ENCODE measurements at places on chromosomes 3 and 15.
A peak's percentile ranks its signal among the peaks of the same experiment; 100 is the strongest.

DNA sequence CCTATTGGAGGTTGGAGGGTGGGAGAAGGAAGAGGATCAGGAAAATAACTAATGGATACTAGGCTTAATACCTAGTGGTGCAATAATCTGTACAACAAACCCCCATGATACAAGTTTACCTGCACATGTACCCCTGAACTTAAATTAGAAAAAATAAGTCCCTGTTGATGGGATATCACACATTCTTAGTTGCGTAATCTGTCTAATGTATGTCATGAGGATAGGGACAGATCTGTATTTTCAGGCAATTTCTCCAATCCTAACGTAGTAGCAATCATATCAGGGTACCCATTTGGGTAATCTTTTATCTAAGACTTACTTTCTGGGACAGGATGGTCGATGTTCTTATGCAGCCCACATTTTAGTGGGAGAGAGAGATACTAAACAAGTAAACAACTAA lies 239.1 kb upstream of the AZI2 start:
- no peak for DNase-seq

DNA sequence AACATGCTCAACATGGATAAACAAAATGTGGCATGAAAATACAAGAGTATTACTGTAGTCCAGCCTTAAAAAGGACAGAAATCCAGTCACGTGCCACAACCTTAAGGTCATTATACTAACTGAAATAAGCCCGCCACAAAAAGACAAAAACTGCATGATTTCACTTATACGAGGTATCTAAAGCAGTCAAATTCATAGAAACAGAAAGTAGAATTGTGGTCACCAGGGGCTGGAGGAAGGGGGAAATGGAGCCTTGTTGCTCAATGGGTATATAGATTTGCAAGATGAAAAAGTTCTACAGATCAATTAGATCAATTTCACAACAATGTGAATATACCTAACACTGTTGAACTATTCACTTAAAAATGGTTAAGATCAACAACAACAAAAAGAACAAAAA lies 7.4 kb downstream of the GLB1 start:
- peak; percentile 13 for DNase-seq

- no peak for DNase-seq
Observed at GRCh38 chr3:31288641-31289100, 244.1 kb upstream of the STT3B start.

GRCh38 chr3:119769394-119770149 lies 12.3 kb upstream of the NR1I2 start:
- DNase-seq = no peak

DNA sequence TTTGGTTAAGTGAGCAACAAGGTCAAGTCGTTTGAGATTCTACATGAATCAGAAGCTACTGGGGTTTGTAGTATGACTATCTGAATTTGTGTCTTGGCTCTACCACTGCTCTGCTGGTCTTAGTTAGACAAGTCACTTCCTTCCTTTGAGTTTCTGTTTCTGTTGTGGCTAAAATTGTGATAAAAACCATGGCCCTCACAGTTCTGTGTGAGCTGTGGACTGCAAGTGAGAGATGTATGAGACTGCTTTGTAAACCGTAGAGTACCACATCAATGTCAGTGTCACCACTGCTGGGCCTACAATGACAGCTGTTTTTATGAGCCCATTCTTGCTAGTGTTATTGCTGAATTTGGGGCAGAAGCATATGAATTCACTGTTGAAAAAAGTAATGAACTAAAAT lies 32.7 kb downstream of the RARB start:
- no peak for DNase-seq

DNA sequence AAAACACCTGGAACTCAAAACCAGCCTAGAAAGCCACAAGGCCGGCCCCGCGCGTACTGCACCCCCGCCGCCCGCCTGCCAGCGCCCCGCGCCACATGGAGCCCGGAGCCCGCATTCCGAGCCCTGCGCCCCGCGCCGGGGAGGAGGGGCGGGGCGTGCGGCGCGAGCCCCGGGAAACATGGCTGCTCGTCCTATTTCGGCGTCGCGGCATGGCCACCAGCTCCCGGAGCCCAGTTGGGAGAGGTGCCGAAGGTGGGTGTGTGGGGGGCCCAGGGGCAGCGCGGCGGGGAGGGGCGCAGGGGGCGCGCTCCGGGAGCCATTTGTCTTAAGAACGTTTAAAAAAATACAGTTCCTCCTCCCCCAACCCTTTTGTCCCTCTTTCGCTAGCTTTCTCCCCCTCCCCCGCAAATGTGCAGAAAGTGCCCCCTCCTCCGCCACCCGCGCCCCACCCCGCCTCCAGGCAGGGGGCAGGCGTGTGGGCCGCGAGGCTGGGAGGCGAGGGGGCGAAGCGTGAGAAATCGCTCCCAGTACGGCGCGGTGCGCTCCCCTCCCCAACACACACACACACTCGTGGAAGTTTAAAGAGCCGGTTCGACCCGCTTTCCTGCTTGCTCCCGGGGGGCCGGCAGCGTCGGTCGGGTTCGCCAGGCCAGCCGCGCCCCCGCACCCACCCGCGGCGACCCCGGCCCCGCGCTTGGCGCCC lies 2.5 kb downstream of the ANP32A start:
- DNase-seq = peak; percentile 52

DNA sequence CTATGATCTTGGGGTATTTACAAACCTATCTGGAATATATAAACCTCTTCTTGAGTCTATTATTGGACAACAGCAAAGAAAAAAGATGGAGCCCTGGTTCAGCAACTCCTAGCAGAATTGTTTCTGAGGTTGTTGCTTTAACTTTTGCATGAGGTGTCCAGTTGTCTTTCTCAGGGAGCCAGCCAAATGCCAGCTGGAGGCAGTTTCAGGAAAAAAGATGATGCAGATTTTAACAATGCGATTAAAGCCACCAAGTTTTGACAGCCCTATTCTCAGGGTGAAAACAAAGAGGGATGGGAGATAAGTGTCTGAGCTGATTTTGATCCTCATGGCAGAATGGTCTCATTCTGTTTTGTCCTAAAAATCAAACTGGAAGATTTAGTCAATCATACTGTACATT lies 181.6 kb upstream of the RASGRP1 start:
- no peak for DNase-seq

- no peak for DNase-seq
Observed at GRCh38 chr15:81835731-81836130, 210.1 kb downstream of the MEX3B start.

GRCh38 chr3:50267280-50267913 lies 1.6 kb upstream of the SEMA3B start:
- no peak for DNase-seq

DNA sequence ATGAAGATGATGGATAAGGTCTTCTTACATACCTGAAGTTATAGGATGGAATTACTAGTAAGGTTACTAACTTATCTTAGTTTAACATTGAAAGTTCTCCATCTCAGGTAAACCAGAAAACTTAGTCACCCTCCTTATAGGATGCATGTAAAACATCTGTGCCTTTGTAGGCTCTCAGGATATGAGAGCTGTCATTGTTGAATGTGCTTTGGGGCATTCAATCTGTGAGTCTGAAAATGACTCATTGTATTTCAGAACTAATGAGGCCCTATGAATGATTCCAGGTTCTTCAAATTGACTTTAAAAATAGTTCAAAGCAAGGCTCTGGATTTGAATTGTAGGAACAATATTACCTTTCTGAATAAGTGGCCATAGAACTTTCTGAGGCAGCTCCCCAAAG lies 237.7 kb upstream of the AZI2 start:
- no peak for DNase-seq

- no peak for DNase-seq
Observed at GRCh38 chr15:65695081-65695480, 73.3 kb downstream of the SLC24A1 start.

GRCh38 chr15:61090386-61091288 lies 138.5 kb downstream of the RORA start:
- no peak for DNase-seq

DNA sequence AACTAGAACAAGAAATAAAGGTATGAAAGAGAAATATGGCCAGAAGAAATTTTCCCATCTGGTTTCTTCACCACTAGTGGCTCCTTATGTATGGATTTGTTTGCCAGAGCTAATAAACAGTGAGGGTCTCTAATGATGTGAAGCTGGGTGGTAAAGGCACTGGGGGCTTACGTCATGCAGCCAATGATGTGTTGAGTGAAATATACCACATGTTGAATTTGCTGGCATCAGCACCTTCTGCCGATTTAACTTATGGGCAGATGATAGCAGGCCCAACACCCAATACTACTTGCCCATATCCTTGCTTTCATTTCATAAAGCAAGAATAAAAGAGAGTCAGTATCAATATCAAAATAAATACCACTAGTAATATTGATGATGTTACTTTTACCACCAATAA lies 133.0 kb downstream of the THRB start:
- no peak for DNase-seq

DNA sequence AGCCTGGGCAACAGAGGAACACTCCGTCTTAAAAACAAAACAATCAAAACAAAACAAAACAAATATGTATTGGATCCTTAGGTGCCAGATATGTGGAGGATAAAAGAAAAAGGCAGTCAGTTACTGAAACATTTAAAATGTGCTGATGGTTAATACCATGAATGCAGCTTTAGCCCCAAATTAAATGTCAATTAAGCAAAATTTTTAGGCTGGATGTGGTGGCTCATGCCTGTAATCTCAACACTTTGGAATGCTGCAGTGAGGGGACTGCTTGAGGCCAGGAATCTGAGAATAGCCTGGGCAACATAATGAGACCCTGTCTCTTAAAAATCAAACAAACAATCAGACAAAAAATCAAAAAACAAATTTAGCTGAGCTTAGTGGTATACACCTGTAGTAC lies 8.5 kb upstream of the CHMP2B start:
- DNase-seq = no peak

DNA sequence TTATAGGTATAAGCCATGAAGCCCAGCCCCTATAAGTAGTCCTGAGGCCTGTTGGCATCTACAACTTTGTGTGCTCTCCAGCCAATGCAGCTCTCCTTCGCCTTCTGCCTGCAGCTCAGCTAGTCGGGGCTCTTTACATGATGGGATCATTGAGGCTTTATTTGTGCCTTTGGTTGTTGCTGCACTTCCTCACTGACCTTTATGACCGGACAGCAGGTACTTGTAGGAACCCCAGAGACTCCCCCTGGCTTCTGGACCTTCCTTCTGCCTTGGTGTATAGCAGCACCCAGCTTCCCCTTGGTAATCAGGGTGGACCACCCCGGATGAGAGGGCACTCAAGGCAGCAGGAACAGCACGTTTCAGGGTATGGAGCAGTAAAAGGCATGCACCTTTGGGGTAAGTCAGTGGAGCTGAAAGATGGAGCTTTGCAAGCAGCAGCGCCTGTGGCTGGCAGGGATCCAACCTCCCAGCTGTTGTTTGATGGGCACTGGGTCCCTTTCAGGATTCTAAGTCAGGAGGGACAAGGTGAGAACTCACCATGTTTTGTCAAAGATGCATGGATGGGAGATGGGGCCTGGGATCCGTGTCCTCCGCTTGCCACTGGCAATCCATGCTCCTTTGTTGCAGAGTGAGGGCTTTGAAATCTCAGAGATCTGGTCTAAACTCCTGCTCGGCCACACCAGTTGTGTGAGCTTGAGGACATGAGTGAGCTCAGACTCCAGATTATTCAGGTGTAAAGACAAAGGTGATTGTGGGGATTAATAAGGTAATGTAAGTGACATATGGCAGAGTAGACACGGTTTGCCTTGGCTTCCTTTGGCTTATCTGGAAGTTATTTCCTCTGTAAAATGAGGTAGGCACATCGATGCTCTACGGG lies 65.1 kb upstream of the KLF13 start:
- DNase-seq = no peak

GRCh38 chr15:28885630-28886430 lies at the start of gene APBA2:
Gene APBA2, plus strand, starts transcription at chr15:28885974. Its CDS starts 167,911 bp downstream, at chr15:29053885.
- peak; percentile 37 for DNase-seq

GRCh38 chr15:88321271-88321670 lies 64.7 kb upstream of the NTRK3 start:
- DNase-seq = no peak

DNA sequence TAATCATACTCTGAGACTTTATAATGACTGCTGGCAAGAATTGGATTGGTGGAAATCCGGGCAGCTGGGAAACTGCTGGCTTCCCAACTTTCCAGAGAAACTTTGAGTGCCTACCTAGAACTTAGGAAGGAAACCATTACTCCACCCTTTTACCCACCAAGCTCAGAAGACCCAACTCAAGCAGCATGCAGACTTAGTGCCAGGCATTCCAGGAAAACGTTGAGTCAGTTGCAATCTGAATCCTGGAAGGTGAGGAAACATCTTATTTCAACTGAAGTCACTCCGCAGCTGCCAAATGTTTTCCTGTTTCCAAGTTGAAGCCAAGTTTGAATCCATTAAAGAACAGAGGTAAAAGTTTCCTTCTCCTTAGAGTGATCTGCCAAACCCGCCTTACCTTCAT lies 126.5 kb downstream of the ZNF385D start:
- no peak for DNase-seq

GRCh38 chr3:12451481-12451880 lies 32.8 kb upstream of the TSEN2 start:
- no peak for DNase-seq

GRCh38 chr3:67437090-67437489 lies 217.3 kb downstream of the SUCLG2 start:
- DNase-seq = no peak

- DNase-seq = no peak
Observed at GRCh38 chr3:40827942-40828688, 303.4 kb downstream of the ZNF621 start.

- no peak for DNase-seq
Observed at GRCh38 chr3:107676469-107677309, 153.9 kb downstream of the BBX start.

DNA sequence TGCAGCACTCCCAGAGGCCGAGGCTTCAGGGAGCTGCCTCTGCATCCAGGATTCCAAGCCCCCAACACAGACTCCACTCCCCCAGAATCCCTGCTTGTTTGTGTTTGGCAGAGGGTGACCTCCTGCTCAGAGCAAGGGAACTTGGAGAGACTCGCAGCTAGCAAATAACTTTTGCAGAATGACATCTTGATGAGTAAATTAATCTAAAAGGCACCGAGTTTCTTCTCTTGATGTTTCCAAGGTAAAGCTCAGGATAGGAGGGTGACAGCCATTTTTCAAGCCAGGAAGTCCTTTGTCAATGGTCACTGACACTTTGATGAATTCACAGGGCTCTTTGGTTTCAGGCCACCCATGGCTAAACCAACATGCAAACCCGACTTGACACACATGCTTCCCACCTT lies 523.0 kb downstream of the NTRK3 start:
- no peak for DNase-seq

DNA sequence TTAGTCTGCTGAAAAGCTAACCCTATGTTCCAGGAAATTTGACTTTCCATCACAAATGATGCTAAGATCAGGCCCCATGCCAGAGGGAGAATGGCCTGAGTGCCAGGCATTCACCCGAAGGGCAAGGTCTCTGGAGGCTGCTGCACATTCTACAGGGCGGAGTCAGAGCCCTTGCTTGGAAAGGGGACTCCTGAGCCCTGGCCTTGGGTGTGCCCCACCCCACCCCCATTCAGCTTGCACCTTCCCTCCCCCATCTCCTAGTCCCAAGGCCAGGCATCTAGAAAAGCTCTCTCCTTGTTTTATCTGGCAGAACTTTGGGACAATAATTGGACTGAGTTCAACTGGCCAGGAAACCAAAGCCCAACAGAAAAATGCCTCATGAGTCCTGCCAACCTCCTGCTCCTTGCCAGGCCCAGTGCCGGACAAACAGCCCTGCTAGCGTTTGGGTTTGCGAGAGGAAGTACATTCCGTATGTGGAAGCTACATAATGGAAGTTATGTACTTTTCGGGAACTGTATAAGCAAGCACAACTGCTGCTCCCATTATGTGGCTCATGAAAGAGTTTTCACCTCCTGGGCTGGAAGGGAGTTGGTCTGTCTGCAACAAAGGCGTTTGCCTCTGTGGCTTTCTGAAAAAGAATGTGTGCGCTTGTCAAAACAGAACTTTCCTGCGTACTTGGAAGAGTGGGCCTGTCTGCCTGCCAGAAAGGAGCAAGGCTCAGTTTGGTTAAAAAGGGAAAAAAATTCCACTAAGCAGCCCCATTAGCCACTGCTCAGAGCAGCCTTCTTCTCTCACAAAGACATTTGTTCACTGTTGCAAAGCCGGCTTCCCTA lies 321.5 kb upstream of the CTNNB1 start:
- DNase-seq = no peak
